ENCODE measurements at places on chromosomes 1 and 21.

DNA sequence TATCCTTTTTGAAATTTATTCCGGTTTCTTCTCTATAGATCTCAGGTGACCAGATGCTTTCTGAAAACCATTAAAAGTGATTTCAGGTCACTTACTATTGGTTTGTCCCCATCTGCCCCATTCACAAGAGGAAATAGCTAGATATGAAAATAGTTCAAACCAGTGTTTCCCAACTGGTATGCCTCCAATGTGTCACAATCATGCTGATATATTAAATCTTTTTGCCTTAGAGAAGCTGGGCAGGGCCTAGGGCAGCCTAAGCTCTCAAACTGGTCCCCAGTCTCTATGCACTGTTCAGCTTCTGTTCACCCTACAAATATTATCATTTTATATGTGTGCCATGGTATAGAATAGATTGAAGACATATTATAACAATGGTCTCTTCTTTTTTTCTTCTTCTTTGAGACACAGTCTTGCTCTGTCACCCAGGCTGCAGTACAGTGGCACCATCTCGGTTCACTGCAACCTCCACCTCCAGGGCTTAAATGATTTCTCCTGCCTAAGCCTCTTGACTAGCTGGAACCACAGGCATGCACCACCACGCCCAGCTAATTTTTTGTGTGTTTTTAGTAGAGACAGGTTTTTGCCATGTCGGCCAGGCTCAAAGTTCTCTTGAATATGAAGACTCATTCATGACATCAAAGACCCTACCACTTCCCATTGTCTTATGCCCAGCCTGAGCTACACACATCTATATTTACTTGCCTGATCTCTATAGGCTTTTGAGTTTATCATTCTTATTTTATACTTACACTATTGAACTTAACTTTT lies 15.7 kb downstream of the PTPN22 start:
- no peak for DNase-seq

- DNase-seq: peak; percentile 71
Observed at GRCh38 chr1:232568331-232568852, 61.5 kb downstream of the SIPA1L2 start.

DNA sequence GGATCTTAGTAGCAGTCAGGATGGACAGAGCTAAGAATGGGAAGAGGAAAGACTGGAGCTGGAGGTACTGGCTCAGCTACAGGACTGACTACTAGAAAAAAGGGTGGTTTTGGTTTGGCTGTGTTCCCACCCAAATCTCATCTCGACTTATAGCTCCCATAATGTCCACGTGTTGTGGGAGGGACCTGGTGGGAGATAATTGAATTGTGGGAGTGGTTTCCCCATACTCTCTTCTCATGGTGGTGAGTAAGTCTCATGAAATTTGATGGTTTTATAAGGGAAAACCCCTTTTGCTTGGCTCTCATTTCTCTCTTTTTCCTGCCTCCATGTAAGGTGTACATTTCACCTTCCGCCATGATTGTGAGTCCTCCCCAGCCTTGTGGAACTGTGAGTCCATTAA lies 466.5 kb upstream of the DEPDC1 start:
- DNase-seq: no peak

GRCh38 chr1:230773396-230774033 lies 26.3 kb downstream of the CAPN9 start:
- no peak for DNase-seq

- no peak for DNase-seq
Observed at GRCh38 chr1:2194319-2194897, at the start of gene FAAP20. TSS of gene FAAP20 (minus strand) at chr1:2194772. CDS start at chr1:2194749, 23 bp downstream.

DNA sequence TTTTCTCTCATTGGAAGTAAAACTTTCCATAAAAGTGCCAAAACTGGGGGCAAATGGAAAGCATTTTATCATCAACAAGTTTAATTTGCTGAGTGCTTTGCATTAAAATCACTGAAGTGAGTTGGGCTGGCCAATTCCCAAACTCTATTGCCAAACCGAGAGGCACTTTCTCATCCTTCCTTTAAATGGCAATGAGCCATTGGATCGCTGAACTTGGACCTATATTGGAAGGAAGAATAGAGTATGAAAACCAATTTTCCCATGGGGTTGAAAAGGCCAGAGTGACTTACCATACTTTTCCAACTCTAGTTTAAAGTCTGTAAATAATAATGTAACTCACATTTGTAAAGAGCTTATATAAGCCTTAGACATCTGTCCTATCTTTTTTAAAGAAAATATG lies 189.1 kb upstream of the C1orf87 start:
- no peak for DNase-seq

DNA sequence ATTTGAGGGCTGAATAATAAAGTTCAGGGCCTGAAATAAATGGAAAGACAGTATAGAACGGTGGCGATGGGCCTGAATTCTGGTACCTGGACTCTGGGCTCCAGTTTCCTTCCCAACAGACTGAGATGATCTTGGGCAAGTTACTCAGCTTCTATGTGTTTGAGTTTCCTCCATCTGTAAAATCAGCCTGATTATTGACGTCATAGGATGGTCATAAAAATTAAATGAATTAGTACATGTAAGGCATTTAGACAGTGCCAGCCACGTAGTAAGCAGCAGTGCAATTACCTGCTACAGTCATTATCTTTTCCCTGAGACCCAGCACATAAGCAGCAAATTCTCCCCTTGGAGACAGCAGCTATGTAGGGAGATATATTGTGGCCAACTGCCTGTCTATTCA lies 260.9 kb downstream of the NTNG1 start:
- no peak for DNase-seq

GRCh38 chr1:22133247-22133930 lies 9.5 kb downstream of the WNT4 start:
- no peak for DNase-seq

DNA sequence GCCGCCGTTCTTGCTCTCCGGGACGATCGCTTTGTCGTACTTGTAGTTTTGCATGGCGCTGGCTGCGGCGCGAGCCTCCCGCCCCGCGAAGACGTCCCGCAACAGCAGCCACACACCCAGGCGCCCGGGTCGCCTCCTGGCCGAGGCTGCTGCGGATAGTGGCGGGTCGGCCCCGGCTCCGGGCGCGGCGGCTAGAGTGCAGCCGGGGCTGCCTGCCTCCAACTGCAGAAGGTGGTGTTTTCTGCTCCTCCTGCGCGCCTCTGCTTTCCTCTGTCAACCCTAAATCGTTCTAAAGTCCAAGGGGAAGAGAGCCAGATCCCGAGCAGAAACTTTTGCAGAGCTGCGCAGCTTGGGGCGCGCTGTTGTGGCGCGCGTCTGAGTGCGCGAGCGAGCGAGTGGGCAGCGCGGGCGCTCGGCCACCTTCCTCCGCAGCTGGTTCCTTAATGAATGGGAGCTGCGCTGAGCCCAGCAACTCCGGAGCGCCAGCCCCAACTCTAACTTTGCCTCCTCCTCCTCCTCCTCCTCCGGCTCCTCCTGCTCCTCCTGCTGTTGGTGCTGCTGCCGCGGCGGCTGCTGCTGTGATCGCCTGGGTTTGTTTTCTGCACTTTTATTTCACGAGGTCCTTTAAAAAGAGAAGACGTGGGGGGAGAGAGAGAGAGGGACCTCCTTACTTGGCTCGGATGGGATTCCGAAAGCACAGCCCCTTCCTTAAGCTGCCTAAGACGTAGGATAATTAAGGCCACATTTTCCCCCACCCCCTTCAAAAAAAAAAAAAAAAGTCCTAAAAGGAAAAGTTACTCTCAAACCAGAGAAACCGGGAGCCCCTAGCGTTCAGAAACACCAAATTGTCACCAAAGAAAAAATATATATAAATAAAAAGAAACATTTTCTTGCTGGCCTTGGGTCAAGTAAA lies at the start of gene PLPP3:
Gene PLPP3 (minus strand): TSS at position 601 of the 913 bp plus-strand sequence. CDS start 547 bp downstream, at position 54.
- DNase-seq: peak; percentile 68

DNA sequence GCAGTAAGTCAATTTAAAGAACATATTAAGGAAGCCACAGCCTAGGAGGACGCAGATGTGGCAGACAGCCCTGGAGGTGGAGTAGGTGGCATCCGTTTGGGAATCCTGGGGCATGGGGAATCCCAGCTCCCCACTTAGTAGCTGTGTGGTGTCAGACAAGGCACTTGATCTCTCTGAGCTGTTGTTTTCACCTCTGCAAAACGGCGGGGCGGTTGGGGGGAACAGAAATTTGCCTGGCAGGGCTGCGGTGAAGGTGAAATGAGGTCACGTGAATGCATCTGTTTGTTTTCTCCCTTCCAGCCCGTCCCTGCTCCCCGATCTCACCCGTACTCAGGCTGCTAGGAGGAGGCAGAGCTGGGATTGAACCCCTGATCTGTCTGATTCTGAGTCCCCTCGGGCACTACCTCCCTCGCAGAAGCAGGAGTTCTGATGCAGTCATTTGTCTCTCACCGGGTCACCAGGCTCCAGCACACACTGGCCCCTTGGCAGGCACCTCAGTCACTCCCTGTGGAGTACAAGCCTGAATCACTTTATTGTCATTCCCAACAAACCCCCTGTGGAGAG lies 2.2 kb upstream of the LAPTM5 start:
- no peak for DNase-seq

GRCh38 chr1:27548136-27548853 lies 55.6 kb downstream of the AHDC1 start:
- no peak for DNase-seq

GRCh38 chr1:41977326-41977725 lies 58.6 kb upstream of the HIVEP3 start:
- no peak for DNase-seq

DNA sequence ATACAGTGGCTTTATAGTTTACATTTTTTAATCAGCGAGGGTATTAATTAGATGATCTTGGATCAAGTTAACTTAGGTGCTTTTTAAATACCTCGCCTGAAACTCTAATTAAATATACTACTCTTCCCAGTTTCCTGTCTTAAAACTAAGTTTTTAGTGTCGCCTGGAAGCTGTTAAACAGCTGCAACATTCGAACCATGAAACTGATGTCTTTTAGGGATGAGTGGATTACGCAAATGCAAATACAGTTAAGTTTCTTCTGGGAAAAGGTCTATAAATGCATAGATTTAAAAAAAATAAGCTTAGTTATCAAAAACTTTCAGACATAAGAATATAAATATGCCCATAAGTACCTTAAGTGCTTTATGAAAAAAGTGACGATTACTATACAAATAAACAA lies 228.3 kb downstream of the PTPRC start:
- DNase-seq: no peak

Data from LNCaP clone FGC (cell line).